ENCODE measurements at places on chromosomes 7 and 10. TPM values are rescaled to one million over a fixed set of nuclear protein-coding genes. Genes with fewer than 3 reads are reported as not detected.

- DNase-seq: peak; percentile 81
Observed at GRCh38 chr7:2818121-2818520, 26.0 kb downstream of the GNA12 start.

Gene GJD4
- polyA plus RNA-seq: not detected

- DNase-seq: no peak
Observed at GRCh38 chr10:38605153-38605661, 511.1 kb downstream of the ZNF37A start.

DNA sequence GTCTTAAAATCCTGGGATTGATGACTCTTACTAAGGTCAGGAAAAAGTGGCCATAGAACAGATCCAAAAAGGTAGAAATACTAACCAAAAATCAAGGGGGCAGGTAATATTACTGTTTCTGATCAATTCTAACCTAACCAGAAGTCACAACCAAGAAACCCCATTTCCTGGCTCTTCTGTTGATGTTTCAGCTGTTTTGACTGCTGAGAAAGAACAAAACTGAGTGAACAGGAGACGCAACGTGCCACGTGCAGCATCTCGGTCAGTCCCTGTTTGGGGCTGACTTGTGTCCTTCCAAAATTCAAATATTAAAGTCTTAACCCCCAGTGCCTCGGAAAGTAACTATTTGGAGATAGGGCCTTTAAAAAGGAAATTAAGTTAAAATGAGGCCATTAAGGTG, 56.8 kb downstream of the JAZF1 start:
- DNase-seq: no peak

DNA sequence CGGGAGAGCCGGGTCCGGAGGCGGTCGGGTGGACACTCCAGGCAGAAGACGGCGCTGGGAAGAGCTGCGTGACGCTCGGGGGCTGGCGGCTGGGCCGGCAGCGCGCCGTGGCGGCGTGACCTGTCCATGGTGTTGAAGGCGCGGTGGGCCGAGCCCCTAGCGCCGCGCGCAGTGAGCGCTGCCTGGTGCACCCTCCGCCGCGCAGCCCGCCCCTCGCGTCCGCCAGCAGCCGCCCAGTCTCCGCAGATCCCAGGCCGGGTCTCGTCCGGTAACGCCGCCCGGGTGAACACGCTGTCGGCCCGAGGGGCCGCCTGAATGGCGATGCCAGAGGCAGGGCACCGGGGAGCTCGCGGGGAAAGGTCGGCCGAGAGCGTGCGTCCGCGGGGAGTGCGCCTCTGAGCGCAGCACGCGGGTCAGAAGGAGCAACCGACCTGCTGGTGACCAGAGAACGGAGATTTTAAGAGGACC, 657 bp upstream of the TMEM178B start:
- peak; percentile 33 for DNase-seq

GRCh38 chr7:114298011-114298410, 116.6 kb upstream of the FOXP2 start:
- no peak for DNase-seq

- DNase-seq: no peak
Observed at GRCh38 chr7:132533916-132534315, 42.4 kb downstream of the PLXNA4 start.

GRCh38 chr10:45238896-45239295, 76.5 kb downstream of the OR13A1 start:
- no peak for DNase-seq

DNA sequence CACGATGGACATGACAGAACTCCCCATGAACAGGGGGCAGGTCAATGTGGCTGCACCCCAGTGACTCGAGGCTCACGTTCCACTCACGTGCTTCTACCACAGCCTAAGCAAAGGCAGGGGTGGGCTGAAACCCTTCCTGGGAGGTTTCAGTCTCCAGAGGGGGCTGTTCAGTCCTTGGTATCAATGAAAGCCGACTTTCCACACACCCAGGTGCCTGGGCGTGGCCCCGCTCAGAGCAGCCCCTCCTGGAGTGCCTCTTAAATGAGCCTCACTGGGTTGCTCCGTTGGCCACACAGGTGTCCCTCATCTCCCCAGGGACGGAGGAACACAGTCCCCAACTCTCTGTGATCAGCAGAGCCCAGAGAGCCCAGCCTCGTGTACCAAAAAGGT, 90.5 kb upstream of the PDGFA start:
- DNase-seq: no peak

- no peak for DNase-seq
Observed at GRCh38 chr10:126497672-126498071, 109.4 kb upstream of the ADAM12 start.

GRCh38 chr10:121667948-121668313, 69.7 kb upstream of the FGFR2 start:
- no peak for DNase-seq

Gene CTNNA3
- 5.0 TPM for polyA plus RNA-seq

GRCh38 chr10:6493521-6494441, 86.3 kb downstream of the PRKCQ start:
- no peak for DNase-seq

DNA sequence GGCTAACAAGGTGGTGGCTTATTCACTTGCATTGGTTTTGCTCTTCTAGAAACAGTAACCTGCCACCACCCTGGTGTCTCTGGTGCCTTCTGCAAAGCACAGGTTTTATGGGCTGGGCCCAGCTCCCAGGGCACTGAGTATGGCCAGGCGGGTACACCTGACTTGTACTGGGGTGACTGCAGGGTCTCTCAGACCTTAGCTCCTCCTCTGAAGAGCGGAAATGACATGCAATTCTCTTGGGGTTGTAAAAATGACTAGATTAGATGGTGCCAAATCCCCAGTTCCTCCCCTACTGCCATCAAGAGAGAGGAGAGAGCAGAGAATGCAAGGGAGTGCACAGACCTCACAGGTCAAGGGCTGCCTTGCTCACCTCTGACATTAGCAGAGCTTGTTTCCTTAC, 14.7 kb downstream of the ESYT2 start:
- no peak for DNase-seq

DNA sequence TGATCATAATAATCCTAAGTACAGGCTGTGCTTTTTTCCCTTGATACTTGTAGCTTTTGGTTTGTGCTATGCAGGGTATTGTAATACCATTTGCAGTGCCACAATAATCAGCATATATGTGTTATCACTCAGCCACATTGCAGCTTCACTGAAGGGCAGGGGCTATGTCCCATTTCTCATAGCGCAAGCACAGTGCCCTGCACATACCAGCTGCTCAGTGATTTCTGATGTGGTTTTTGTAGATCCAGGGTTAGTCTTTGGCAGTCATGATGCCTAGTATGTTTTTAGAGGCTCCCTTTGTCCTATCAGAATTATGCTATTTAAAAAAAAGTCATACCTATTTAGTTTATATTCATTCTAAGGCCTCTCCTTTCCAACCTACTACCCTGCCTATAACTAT, 25.8 kb downstream of the MET start:
- DNase-seq: no peak

GRCh38 chr10:2456834-2457233, 610.5 kb upstream of the PFKP start:
- no peak for DNase-seq

Gene SDK1
- 2.2 TPM for polyA plus RNA-seq

DNA sequence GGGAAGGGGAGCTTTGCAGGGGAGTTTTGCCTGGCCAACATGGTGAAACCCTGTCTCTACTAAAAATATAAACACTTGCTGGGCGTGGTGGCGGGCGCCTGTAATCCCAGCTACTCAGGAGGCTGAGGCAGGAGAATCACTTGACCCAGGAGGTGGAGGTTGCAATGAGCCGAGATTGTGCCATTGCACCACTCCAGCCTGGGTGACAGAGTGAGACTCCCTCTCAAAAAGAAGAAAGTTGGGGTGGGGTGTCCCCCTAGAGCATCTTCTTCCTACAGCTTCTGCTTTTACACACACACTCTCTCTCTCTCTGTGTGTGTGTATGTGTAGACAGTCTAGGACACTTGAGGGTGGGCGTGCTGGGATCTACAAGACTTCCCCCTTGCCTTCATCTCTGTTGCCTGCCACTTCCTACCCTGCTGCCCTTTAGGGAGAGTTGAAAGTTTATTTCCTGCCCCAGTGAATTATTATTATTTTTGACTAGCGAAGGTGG, 21.7 kb downstream of the PLAU start:
- DNase-seq: no peak

DNA sequence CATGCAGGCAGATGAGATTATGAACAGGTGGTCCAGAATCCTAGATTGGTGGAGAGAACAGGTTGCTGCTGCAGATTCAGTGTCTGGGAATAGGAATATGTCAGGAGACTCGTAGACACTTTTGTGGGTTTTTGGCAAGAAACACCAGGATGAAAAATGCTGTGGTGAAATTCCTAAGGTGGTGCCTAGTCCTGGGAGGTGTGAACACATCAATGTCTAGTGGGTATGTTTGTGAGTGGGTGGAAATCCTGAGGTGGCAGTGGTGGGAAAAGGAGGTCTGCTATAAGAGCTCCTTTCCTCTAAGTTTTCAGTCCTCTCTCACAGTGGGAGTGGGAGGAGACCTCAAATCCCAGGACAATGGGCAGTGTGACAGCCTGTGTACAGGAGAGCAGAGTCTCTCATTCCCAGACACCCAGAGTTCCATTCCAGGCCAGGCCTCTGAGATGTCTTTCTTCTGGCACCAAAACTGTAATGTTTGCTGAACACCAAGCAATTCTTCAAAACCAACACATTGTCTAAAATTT, 5.1 kb downstream of the ERV3-1 start:
- no peak for DNase-seq

GRCh38 chr10:132750936-132751335, 35.0 kb downstream of the NKX6-2 start:
- DNase-seq: no peak

All from heart left ventricle (tissue), 16 donors.